ENCODE measurements at places on chromosomes 2 and 18.

- DNase-seq: no peak
Observed at GRCh38 chr2:8520791-8521344, 161.0 kb upstream of the ID2 start.

DNA sequence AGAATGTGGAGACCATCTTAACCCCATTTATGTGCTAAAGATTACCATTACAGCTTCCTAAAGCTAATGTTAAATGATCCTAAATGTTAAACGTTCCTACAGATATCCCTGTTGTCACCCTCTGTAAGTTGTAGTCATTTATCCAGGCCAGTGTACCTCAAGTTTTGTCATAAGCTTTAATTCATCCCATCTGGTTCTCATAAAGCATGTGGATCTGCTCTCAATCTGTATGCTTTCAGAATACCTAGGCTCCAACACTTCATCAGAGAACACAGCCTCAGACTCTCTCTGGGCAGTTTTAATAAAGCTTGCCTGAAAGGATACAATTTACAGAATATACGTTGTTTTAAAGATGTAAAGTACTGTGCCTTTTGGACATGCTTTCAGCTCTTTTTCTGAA lies 4.2 kb upstream of the CCDC178 start:
- no peak for DNase-seq

DNA sequence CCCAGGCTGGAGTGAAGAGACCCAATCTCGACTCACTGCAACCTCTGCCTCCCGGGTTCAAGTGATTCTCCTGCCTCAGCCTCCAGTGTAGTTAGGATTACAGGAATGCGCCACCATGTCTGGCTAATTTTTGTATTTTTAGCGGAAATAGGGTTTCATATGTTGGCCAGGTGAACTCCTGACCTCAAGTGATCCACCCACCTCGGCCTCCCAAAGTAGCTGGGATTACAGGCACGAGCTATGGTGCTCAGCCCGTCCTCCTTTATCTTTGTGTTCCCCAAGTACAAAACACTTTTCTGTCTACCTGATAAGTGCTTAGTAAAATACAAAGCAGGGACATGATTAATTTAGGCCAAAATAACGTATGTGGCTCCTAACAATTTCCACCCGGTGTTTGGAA lies 91.2 kb upstream of the STK17B start:
- peak; percentile 29 for DNase-seq

DNA sequence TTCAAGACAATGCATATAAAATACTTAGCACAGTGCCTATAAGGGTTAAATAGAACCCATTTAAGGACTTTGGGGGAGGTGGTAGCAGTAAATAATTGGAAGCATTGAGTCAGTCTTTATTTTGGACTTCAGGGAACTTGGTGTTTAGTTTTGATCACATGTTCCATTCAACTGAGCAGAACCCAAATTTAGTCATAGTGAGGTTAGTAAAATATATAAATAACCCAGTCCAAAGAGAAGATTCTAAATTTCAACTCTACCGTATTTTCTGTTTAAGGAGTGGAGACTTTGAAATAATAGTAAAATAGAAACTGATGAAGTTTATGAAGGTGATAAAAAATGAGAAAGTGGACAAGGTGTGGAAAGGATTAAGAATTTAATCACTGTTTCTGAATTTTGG lies 19.7 kb downstream of the TWSG1 start:
- DNase-seq: no peak

- no peak for DNase-seq
Observed at GRCh38 chr18:74831571-74832250, 234.0 kb downstream of the ZNF407 start.

DNA sequence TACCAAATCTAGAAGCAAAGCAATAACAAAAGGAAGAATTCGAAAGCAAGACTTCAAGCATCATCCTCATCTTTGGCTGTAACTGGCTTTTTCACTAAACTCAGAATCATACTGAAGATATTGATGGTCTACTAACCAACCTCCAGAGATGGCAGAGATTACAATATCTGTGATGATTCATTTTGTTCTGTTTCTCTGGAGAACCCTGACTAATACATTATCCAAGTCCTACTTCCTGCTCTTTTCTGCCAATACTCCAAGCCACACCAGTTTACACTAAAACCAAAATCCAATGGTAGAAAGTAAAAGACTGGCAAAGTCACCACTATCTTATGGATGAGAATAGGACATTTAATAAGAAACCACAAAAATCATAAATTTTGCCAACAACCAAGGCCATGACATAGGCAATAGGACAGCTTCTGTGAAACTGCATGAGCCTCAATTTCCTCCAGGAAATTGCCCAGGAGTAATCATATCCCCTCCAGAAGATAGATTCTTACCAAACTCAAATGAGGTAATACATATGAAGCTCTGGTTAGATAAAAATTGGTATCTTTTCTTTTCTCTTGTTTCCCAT lies 159.8 kb downstream of the METTL4 start:
- DNase-seq: no peak

- no peak for DNase-seq
Observed at GRCh38 chr2:7860693-7861092, 821.2 kb upstream of the ID2 start.

DNA sequence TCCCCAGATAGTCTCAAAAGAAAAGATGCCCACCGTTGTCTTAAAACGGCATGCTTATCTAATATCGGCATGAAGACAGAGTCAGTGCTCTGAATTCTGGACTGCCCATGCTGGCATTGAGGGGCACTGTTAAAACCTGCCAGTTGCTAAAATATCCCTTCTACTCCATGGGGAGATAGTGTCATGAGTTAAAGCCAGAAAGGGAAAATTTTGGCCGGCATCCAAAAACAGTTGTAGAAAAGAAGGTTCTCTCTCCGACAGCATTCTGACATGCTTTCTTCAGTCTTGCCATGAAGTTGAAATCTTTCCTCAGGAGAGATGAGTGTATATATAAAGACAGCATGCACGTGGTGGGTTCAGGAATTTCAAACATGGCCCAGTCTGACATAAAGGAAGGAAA lies 401.3 kb upstream of the PIK3C3 start:
- DNase-seq: no peak

GRCh38 chr2:11260979-11261378 lies 83.5 kb downstream of the ROCK2 start:
- DNase-seq: no peak

- DNase-seq: no peak
Observed at GRCh38 chr2:43946685-43947084, 49.1 kb downstream of the LRPPRC start.

GRCh38 chr18:63808125-63808524 lies 32.9 kb downstream of the SERPINB7 start:
- no peak for DNase-seq

Data from hematopoietic multipotent progenitor cell treated with erythropoietin and hydrocortisone succinate and interleukin-3 and kit ligand, for 6 days (in vitro differentiated cells).